A549 treated with CpdA at 1 μM for 4 hours (cell line): ENCODE measurements at places on chromosomes 5 and 9. TPM values are rescaled to one million over a fixed set of nuclear protein-coding genes. Genes with fewer than 3 reads are reported as not detected.

TBC1D2 gene
- 8.1 to 11.1 TPM (median 9.2 TPM) in 5 replicates for total RNA-seq

FOXD4L3 gene
- total RNA-seq: 0.06 to 0.24 TPM (median 0.14 TPM) in 3 of 5 replicates, not detected in the others

DNAH5 gene
- total RNA-seq: 0.78 to 1.4 TPM (median 1.1 TPM) in 5 replicates

GZMA gene
- not detected in 5 replicates for total RNA-seq

LHX2 gene
- 4.7 to 6.2 TPM (median 5.0 TPM) in 5 replicates for total RNA-seq

GLRA1 gene
- total RNA-seq: not detected in 5 replicates

EFNA5 gene
- total RNA-seq: 15.0 to 20.9 TPM (median 19.2 TPM) in 5 replicates

TAF11L10 gene
- total RNA-seq: not detected in 5 replicates

SPINK6 gene
- total RNA-seq: 0.26 to 1.4 TPM (median 0.37 TPM) in 5 replicates

NIPAL4 gene
- 8.6 to 13.5 TPM (median 10.9 TPM) in 5 replicates for total RNA-seq

GRIA1 gene
- total RNA-seq: not detected in 5 replicates

TEX48 gene
- not detected in 5 replicates for total RNA-seq

GNA14 gene
- not detected in 5 replicates for total RNA-seq

PPP2R2B gene
- 0.13 to 0.24 TPM (median 0.14 TPM) in 4 of 5 replicates, not detected in the other for total RNA-seq

PCDHA9 gene
- total RNA-seq: not detected in 5 replicates

FOXI1 gene
- total RNA-seq: not detected in 5 replicates

HTR1A gene
- not detected in 5 replicates for total RNA-seq

CCNB1 gene
- total RNA-seq: 261 to 299 TPM (median 292 TPM) in 5 replicates

EXOSC2 gene
- 56.8 to 92.6 TPM (median 57.1 TPM) in 5 replicates for total RNA-seq

RAD1 gene
- total RNA-seq: 31.0 to 40.9 TPM (median 35.0 TPM) in 5 replicates

CATSPER3 gene
- 0.21 to 0.59 TPM (median 0.41 TPM) in 5 replicates for total RNA-seq

SLIT3 gene
- total RNA-seq: 13.2 to 21.0 TPM (median 19.6 TPM) in 5 replicates

PCDHAC2 gene
- total RNA-seq: 2.3 to 4.8 TPM (median 2.6 TPM) in 5 replicates

ANKRD18A gene
- total RNA-seq: 6.6 to 15.7 TPM (median 10.5 TPM) in 5 replicates

MTRR gene
- 25.0 to 37.6 TPM (median 33.0 TPM) in 5 replicates for total RNA-seq

ANGPTL2 gene
- not detected in 5 replicates for total RNA-seq

LCP2 gene
- total RNA-seq: not detected in 5 replicates

ZBTB26 gene
- total RNA-seq: 1.5 to 2.6 TPM (median 2.1 TPM) in 5 replicates

ALDOB gene
- total RNA-seq: not detected in 5 replicates

PCDHB9 gene
- total RNA-seq: 0.01 to 0.03 TPM in 2 of 5 replicates, not detected in the others
